ENCODE measurements at places on chromosomes 13 and 19.

DNA sequence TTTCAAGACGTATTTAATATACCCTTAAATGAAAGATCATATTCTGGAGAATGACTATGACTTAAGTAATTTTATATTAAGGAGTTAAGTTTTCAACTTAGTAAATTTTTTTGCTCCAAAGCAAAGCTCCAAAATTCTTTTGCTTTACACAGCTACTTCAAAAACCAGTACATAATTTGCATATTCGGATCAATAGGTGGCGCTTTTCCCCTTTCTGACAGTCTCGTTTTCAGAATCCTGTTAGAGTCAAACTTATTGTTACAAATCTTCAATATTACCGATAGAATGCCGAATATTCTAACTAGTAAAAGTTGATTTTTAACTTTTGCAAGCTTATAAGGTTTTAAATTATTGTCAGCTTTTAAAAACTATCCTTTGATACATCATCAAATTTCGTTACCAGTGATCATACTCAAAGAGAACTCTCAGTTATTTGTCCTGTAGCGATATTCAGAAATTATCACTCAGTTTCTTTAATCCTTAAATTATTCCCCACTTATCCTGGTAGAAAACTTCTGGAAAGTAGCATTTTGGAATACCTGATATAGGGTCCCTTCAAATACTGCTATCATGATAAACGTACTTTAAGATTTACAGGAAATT lies 852.7 kb upstream of the KLHL1 start:
- no peak for DNase-seq

GRCh38 chr13:48579165-48579918 lies 46.5 kb upstream of the RCBTB2 start:
- DNase-seq = no peak

DNA sequence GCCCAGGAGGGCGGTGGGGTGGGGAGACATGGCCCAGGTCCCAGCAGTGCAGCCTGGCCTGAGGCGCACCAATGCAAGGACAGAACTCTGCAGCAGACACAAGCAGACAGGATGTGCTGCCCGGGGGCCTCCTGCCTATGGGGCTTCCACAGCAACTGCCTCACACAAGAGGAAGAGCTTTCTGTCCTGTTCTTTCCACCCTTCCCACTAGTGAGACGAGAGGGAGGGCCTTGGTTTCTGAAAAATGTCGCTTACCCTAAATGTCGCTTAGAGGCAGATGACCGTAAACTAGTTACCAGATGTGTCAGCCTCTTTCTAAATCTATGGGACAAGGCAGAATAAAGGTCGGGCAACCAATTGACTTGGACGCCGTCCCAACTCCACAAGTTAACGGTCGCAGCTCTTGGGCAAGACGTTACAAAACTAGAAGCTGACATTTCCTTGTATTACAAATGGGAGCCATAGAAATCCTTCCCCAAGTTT lies at the start of gene LAIR1:
Gene LAIR1, minus strand, starts transcription at position 157 of the 483 bp plus-strand sequence. Its CDS starts 127 bp downstream, at position 30.
- DNase-seq = peak; percentile 24

- DNase-seq = no peak
These were observed 22.9 kb upstream of the ZNF724 start for GRCh38 chr19:23273022-23273589.

DNA sequence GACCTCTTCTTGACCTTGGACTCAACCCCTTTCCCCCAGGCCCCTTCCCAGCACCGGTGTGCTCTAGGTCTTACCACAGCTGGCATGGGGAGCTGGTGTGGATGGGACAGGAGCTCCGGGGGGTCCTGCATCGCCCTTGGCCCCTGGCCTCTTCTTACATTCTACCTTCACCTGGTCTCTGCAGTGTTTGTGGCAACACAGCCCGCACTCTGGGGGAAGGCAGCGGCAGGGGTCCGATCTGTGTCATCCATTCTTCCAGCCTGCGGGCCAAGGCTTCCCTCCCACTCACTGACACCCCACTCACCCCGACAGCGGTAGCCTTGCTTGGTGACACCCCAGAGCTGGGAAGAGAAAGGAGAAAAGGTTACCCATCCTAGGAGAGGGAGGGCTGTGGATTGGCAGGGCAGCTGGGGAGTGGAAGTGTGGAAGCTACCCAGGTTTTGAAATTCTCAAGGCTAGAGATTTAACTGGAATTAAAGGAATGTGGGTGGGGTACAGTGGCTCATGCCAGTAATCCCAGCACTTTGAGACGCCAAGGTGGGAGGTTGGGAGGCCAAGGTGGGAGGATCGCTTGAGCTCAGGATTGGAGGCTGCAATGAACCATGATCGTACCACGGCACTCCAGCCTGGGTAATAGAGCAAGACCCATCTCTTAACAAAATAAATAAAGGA lies 8.3 kb downstream of the FAM98C start:
- DNase-seq = no peak

GRCh38 chr13:54928071-54928470 lies 1899.5 kb downstream of the OLFM4 start:
- no peak for DNase-seq

- no peak for DNase-seq
These were observed 24.0 kb downstream of the SKA3 start for GRCh38 chr13:21152251-21152899.

DNA sequence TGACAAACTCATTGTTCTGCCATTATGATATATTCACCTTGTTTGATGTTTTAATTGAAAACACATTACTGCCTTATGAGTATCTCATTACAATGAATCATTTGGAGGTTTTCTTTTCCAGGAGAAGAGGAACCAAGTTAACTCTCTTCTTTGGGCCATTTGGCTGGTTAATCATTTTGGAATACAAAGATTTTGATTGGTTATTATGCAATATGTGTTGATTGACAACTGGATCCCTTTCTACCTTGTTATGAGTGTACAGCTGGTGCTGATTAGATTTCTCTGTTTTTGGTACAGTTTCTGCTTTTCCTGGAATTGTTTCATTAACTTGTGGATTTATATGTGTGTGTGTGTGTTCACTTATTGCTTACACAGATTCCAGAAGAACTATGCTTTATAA lies 49.2 kb upstream of the RGCC start:
- DNase-seq = no peak

GRCh38 chr19:33302175-33302973 lies at the start of gene CEBPA:
TSS of gene CEBPA (minus strand) at chr19:33302534. CDS start at chr19:33302414, 120 bp downstream.
- peak; percentile 32 for DNase-seq

GRCh38 chr19:17541184-17541759 lies 14.2 kb upstream of the COLGALT1 start:
- no peak for DNase-seq

DNA sequence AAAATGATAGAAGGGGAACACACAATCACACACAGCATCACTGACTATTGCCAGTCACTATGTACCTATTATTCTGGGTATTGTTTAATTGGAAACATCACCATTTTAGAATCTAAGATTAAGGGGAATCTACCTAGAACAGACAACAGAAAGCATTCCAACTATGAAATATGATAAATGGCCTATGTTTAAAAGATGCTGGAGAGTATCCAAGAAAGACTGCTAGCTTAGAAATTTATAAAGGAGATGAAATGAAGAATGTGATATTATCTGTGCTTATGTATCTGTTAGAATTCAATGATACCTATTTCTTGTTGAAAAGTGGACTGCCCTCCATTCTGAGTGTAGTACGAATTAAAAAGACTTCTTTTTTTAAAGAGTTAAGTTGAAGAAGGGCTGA lies 50.5 kb downstream of the KCNRG start:
- no peak for DNase-seq

DNA sequence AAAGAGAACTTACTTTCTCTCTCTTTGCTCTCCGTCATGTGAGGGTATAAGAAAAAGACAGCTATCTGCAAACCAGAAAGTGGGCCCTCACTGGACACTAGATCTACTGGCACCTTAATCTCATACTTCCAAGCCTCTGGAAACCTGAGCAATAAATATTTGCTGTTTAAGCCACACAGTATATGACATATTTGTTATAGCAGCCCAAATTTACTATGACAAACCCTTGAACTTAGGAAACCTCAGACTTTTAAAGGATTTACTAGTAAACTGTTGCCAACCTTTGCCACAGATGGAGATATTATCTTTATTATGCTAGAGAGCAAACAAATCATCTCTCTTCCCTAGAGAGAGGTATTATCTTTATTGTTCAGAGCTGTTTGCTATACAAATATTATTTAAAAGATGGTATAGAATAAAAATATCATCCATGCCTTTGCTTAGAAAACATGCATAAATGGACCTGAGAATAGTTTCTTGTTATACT lies 1446.1 kb downstream of the SLITRK1 start:
- no peak for DNase-seq

DNA sequence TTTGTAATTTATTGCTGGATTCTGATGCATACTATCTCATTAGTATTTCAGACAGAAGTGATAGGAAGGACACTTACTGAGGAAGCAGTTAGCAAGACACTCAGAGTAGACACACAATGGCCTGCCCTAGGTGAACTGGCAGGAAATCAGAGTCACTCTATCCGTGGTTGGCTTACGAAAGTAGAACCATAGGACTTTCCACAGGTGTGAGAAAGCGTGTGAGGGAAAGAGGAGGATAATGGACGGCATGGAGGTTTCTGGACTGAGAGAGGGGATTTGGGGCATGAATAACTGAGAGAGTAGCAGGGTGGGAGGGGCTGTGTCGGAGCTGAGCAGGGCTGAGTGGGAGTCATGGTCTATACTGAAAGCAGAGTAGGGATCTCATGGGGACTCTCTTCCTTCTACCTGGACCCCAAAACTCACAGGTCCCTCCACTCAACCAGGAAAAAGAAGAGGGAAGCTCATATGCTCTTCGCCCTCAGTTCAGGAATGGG lies 18.7 kb upstream of the EID2 start:
- no peak for DNase-seq

DNA sequence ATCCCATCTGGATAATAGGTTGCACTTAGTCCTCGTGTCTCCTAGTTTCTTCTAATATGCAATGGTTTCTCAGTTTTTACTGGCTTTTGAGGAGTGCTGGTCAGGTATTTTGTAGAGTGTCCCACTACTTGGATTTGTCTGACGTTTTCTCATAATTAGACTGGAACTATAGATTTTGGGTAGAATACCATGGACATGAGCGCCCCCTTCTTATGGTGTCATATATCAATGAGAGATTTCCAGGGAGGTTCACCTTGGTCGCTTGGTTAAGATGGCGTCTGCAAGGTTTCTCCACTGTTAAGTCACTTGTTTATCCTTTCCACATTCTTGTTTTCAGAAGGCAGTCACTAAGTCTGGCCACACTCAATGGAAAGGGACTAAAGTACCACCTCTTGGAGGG lies 6.7 kb downstream of the SOHLH2 start:
- DNase-seq = no peak

- DNase-seq = no peak
These were observed 96.9 kb upstream of the OXGR1 start for GRCh38 chr13:97091196-97091595.

DNA sequence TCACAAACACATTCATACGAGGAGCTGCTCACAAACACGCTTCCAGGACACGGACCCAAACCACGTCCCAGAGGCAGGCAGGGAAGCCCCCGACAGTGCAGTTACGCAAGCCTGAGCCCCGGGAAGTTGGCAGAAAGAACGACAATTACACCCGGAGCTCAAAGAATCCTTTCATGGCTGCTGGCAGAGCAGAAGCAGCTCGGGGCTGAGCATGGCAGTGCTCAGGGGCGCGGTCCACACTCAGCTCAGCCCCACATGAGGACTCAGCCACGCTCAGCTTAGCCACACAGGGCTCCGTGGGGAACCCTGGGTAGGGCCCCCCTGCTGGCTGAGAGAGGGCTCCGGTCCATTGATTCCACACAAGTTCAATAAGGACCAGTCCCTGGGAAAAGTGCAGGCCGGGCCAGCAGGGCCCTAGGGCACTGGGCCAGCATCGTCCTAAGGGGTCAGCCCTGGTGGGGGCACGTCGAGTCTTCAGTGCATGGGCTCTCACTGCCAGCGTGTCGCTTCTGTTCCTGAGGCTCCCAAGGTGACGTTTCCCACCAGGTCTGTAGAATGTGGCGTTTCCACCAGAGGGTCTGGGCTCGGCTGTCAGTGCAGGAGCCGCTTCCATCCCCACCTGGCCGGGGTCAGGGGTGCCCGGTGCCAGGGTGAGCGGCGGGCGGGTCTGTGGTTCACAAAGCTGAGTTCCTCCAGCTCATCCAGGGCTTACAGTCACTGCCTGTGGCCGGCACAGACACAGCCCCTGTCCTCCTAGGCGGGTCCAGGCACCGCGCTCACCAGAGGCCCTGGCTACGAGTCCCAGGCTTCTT lies 23.1 kb downstream of the GAS6 start:
- no peak for DNase-seq

DNA sequence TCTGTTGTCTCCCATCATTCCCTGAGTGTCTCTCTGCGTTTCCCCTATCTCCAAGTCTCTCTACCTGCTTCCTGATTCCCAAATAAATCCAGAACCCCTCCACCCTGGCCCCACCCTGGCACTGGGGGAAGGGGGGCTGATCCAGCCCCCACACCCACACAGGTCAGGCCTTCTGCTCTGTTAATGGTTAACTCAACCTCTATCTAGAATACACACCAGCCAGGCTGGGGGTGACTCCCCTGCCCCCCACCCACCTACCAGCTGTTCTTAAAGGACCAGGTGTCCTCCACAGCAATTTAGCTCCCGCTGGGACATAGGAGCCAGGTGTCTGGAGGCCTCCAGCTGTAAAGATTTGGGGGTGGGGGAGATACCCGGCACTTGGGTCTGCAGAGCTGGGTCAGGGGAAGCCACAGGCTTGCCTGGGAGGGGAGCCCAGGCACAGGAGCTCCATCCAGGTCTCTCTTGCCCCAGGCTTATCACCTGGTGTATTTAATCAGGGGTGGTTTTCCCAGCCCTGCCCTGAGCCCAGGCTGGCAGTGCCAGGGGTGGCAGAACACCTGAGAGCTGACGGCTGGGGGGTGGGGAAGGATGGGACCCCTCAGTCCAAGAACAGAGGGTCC lies 3.9 kb downstream of the IRF2BP1 start:
- DNase-seq = no peak

DNA sequence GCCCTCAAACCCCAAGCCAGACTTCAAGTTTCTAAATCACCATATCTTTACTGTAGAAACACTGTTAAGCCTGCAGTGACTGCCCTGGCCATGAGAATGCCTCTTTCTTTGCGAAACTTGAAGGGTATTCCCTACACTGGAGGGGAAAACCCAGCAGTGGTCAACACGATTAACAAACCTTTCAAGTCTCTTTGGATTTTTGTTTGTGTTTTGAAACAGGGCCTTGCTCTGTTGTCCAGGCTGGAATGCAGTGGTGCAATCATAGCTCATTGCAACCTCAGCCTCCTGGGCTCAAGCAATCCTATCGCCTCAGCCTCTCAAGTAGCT lies 17.4 kb upstream of the POMP start:
- no peak for DNase-seq

- no peak for DNase-seq
These were observed 10.3 kb upstream of the MYCBP2 start for GRCh38 chr13:77337159-77337558.

Measured in T-helper 9 cell (primary cell).